ENCODE measurements at places on chromosomes 4 and X. TPM values are rescaled to one million over a fixed set of nuclear protein-coding genes. Genes with fewer than 3 reads are reported as not detected.
A peak's percentile ranks its signal among the peaks of the same experiment; 100 is the strongest.

GRCh38 chrX:11530621-11531020 lies 135.1 kb downstream of the ARHGAP6 start:
- no peak overlapping the region for H3K4me3 ChIP-seq
- H3K27ac ChIP-seq = no peak overlapping the region
- no peaks in the 10 kb centered on the region for H3K4me1 ChIP-seq
- no peaks in the 10 kb centered on the region for H3K36me3 ChIP-seq

- DNase-seq = peak; percentile 59
- H3K4me1 ChIP-seq = no peaks in the 10 kb centered on the region
- no peaks in the 10 kb centered on the region for H3K36me3 ChIP-seq
- H3K27ac ChIP-seq = no peak overlapping the region
Measured at GRCh38 chrX:150219374-150220185, 143.5 kb upstream of the MAMLD1 start.

GRCh38 chr4:134740290-134740689 lies 538.7 kb upstream of the PABPC4L start:
- no peak overlapping the region for H3K4me3 ChIP-seq
- no peaks in the 10 kb centered on the region for H3K36me3 ChIP-seq
- DNase-seq = no peak
- no peaks in the 10 kb centered on the region for H3K27me3 ChIP-seq
- H3K27ac ChIP-seq = no peak overlapping the region

DNA sequence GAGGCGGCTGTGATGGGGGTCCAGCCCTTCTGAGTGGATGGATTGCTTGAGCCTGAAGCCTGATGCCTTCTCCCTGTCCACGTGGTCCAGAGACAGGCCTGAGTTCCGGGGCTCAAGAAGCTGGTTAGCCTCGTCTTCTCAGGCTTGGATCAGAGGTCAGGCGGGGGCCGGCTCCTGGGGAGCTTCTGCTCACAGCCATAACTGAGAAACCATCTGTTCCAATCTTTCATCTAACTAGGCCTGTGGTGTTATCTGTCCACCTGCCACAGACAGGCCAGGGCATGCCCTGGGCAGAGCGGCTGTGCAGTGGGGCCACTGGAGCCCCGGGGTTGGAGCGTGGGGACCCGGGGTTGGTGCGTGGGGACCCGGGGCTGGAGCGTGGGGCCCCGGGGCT lies 63.1 kb downstream of the SORCS2 start:
- H3K27me3 ChIP-seq = peaks cover 2% of the 10 kb centered on the region
- DNase-seq = no peak
- no peaks in the 10 kb centered on the region for H3K36me3 ChIP-seq
- H3K4me3 ChIP-seq = no peak overlapping the region
- H3K27ac ChIP-seq = no peak overlapping the region

The LRBA gene
- total RNA-seq = 17.8 TPM

The STIM2 gene
- total RNA-seq = 16.7 TPM

DNA sequence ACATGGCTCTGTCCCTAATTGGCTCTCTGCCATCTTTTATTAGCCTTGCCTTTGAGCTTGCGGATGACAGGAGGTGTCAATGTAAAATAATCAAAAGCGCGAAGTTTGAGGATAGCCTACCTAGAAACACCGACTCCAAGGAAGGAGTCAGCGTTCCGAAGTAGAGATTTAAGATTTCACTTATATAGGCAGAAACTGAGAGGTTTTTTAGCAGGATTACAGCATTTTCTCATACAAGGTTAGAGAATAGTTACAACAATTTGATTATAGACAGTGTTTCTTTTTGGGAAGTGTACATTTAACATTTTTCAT lies 499 bp upstream of the NFXL1 start:
- H3K4me1 ChIP-seq = peaks cover 8% of the 10 kb centered on the region
- no peak overlapping the region for H3K27ac ChIP-seq
- H3K36me3 ChIP-seq = peaks cover 7% of the 10 kb centered on the region

The PAK3 gene
- not detected for total RNA-seq

Data from GM23248 (cell line).